ENCODE measurements at places on chromosomes 16 and 17. TPM values are rescaled to one million over a fixed set of nuclear protein-coding genes. Genes with fewer than 3 reads are reported as not detected.

EME1 gene
- total RNA-seq, result 2.7 TPM

SCO1 gene
- 31.7 TPM for total RNA-seq

ZP2 gene
- total RNA-seq, result not detected

LDHD gene
- total RNA-seq, result not detected

TOP2A gene
- 0.81 TPM for total RNA-seq

ZNF785 gene
- total RNA-seq, result 22.8 TPM

DNA sequence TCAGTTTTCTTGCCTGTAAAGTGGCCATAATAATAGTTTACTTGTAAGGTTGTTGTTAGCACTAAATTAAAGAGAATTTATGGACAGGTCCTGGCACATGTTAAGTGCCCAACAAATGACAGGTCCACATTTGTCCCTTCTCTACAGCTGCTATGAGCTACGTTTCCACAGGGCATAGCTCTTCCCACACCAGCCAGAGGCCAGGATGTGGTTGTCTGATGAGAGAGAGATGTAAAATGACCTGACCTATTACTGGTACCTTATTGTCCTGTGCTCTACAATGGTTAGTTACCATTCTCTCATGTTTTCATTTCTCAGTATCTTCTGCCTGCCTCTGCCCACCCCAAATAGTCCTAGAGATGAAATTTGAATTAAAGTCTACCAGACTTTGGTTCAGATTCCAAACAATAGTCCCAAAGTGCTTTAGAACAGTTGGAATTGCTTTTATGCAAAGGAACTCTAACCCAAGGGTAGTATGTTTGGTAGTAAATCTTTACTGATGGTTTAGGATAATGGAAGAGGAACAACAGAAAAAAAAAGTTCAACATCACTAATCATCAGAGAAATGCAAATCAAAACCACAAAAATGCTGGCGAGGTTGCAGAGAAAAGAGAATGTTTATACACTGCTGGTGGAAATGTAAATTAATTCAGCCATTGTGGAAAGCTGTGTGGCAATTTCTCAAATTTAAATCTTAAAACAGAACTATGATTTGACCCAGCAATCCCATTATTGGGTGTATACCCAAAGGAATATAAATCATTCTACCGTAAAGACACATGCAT is 57.1 kb upstream of the ANKFN1 start:
- H3K4me1 ChIP-seq, result no peaks in the 10 kb centered on the region
- H3K36me3 ChIP-seq, result no peaks in the 10 kb centered on the region
- no peak for DNase-seq
- no peak overlapping the region for H3K27ac ChIP-seq
- H3K4me3 ChIP-seq, result no peak overlapping the region
- H3K27me3 ChIP-seq, result peaks cover 19% of the 10 kb centered on the region

DNA sequence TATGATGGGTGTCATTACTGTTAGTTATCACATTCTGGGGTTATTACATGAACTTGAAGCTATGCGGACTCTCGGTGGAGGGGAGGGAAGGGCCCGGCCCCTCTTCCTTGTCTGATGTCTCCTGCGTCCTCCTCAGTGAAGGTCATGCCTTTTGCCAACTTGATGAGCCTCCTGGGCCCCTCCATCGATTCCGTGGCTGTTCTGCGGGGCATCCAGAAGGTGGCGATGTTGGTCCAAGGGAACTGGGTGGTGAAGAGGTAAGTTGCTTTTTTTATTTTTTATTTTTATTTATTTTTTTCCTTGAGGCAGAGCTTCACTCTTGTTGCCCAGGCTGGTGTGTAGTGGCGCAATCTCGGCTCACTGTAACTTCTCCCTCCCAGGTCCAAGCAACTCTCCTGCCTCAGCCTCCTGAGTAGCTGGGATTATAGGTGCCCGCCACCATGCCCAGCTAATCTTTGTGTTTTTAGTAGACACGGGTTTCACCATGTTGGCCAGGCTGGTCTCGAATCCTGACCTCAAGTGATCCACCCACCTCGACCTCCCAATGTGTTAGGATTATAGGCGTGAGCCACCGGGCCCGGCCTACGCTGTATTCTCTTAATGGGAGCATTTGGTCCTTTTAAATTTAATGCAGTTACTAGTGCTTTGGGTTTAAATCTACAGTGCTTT is 21.6 kb downstream of the POLR3E start:
- H3K4me1 ChIP-seq, result peaks cover 15% of the 10 kb centered on the region
- DNase-seq, result peak; percentile 62
- H3K27ac ChIP-seq, result peak overlapping the region; percentile 70

DNA sequence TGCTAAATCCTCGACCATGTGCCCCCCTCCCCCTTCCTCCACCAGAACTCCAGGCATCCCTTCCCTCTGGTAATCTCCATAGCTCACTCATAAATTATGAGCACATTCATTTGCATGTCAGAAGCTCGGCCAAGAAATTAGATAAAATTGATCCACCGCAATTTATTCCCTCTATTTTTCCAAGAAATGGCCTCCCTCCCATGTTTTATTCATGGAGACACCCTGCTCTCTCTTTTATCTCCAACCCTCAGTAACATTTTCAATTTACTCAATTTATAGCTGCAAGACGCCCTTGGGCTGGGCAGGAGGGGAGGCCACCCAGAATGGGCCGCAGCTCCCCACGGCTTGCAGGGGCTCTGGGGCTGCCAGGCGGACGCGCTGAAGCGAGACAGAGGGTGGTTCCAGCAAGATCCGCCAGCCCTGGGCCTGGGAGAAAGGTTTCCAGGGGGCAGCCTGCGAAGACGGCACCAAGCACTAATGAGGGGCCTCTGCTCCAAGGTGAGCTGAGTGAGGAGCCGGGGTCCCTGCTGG is 54.7 kb upstream of the ZNF423 start:
- no peak for DNase-seq
- H3K36me3 ChIP-seq, result no peaks in the 10 kb centered on the region
- no peaks in the 10 kb centered on the region for H3K4me1 ChIP-seq
- H3K4me3 ChIP-seq, result no peak overlapping the region
- no peak overlapping the region for H3K27ac ChIP-seq
- H3K27me3 ChIP-seq, result peaks cover 11% of the 10 kb centered on the region

GRCh38 chr17:4785311-4786105 is 656 bp downstream of the VMO1 start:
- peak overlapping the region; percentile 83 for H3K4me3 ChIP-seq
- H3K36me3 ChIP-seq, result no peaks in the 10 kb centered on the region
- H3K27me3 ChIP-seq, result peaks cover 42% of the 10 kb centered on the region
- peaks cover 10% of the 10 kb centered on the region for H3K4me1 ChIP-seq
- no peak overlapping the region for H3K27ac ChIP-seq

GRCh38 chr17:72575542-72576233 is 454.9 kb downstream of the SOX9 start:
- no peak for DNase-seq
- no peaks in the 10 kb centered on the region for H3K36me3 ChIP-seq
- no peaks in the 10 kb centered on the region for H3K4me1 ChIP-seq
- no peak overlapping the region for H3K27ac ChIP-seq
- H3K4me3 ChIP-seq, result no peak overlapping the region
- peaks cover 20% of the 10 kb centered on the region for H3K27me3 ChIP-seq

DNA sequence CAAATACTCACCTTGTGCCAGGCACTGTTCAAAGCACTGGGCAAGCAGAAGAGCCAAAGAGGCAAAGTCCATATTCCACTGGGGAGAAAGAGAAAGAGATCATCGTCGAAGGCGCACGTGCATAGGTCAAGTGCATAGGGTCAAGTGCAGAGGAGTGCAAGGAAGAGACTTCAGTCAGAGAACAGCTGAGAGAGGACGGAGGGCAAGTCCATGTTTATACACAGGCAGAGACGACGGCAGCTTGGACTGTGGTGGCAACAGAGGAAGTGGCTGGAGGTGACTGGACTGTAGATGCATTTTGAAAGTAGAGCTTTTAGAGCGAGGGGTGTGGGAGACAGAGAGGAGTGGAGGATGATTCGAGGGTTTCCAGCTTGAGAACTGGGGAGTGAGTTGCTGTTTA is 74.7 kb upstream of the SDK2 start:
- DNase-seq, result no peak
- H3K4me1 ChIP-seq, result peaks cover 45% of the 10 kb centered on the region
- H3K27me3 ChIP-seq, result peaks cover 2% of the 10 kb centered on the region

DNA sequence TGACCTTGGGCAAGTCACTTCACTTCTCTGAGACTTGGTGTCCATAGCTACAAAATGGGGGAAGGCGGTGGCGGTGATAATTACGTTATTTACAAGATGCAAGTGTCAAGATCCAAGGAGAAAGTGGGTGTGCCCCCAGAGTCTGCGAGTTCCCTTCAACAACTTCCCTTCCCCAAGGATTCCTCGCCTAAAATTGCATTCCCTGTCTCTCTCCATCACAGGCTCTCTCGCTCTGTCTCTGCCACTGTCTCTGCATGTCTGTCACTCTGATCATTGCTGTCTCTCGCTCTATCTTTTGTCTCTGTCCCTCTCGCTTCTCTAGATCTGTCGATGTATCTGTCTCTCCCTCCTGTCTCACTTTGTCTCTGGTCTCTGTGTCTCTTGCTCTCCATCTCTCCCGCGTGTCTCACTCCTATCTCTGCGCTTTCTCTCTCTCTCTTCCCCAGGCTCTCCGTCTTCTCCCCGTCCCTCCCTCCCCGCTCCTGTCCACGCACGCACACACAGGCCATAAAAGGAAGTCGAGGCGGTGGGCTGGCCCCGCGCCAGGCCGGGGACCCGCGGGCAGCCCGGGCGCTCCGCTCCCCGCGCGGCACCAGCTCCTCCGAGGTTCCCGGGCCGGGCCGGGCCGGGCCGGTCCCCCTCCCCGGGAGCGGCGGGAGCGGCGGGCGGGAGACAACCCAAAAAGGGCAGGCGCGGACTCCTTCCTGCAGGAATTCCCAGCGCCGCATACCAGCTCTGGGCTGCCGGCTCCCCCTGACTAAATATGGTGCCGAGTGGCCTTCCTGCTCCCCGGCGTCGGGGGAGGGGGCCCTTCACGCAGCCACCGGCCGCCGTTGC is 1.1 kb upstream of the MYH11 start:
- peaks cover 8% of the 10 kb centered on the region for H3K4me1 ChIP-seq
- no peak for DNase-seq

- H3K27me3 ChIP-seq, result no peaks in the 10 kb centered on the region
- peaks cover 9% of the 10 kb centered on the region for H3K4me1 ChIP-seq
- DNase-seq, result peak; percentile 17
- peak overlapping the region; percentile 100 for H3K27ac ChIP-seq
Observed at GRCh38 chr17:29760279-29761039, 137.7 kb upstream of the CORO6 start.

DNA sequence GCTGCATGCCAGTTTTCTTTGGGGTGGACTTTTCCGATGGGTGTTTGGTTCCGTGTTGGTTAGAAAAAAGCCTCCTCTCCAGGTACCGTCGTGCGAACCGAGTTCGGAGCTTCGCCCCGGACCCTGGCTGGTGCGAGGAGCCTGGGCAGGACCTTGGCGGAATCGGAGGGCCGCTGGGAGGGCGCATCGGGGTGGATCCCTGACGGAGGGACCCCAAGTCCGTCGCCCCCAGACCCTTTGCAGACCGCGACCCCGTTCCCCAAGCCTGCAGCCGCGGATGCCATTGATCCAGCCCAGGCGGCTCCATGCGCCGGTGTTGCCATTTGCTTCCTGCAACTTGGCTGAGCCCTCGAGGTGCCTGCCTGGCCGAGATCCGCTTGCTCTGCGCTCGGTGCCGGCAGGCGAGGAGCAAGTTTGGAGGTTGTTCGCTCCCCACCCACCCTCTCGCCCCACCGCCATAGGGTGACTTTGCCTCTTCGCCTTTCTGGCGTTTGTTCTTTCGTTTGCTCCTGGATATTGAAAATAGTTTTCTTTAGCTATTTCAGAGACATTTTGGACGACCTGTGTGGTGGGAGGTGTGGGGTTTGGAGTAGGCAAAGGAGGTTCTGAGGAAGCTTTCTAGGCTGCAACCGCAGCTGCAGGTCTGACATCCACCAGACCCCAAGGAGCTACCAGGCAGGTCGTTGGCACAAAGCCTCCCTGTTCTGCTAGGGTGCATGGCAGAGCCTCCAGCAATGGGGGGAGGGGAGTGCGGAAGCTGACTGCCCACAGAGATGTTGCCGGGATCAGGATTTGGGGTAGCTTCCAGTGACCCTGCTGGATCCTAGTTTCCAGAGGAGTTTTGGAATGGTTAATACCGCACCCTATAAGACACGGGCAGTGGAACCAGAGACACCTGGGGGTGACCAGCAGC is 58.2 kb downstream of the RAP1GAP2 start:
- no peaks in the 10 kb centered on the region for H3K36me3 ChIP-seq
- peak overlapping the region; percentile 86 for H3K4me3 ChIP-seq
- H3K4me1 ChIP-seq, result peaks cover 39% of the 10 kb centered on the region
- H3K27me3 ChIP-seq, result peaks cover 59% of the 10 kb centered on the region

GRCh38 chr17:46832331-46832821 is 13.9 kb upstream of the WNT3 start:
- H3K4me3 ChIP-seq, result no peak overlapping the region
- no peak overlapping the region for H3K27ac ChIP-seq
- no peaks in the 10 kb centered on the region for H3K4me1 ChIP-seq
- peaks cover 12% of the 10 kb centered on the region for H3K27me3 ChIP-seq
- no peak for DNase-seq
- H3K36me3 ChIP-seq, result no peaks in the 10 kb centered on the region

DNA sequence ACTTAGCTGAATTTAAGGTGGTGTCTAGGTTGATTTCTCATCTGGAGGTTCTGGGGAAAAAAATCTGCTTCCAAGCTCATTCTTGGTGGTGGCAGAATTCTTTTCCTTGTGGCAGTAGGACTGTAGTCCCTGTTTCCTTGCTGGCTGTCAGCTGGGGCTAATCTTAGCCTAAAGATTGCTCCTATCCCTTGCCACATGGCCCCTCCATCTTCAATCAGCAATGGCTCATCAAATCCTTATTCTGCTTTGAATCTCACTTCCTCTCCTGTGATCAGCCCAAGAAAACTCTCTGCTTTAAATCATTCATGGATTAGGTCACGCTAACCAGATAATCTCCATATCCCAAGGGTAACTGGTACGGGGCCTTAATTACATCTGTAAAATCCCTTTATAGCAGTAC is 6.6 kb downstream of the FAM20A start:
- DNase-seq, result no peak
- H3K4me3 ChIP-seq, result no peak overlapping the region
- H3K27me3 ChIP-seq, result peaks cover 66% of the 10 kb centered on the region
- H3K4me1 ChIP-seq, result peaks cover 23% of the 10 kb centered on the region
- H3K36me3 ChIP-seq, result no peaks in the 10 kb centered on the region

- peaks cover 32% of the 10 kb centered on the region for H3K4me1 ChIP-seq
- H3K4me3 ChIP-seq, result no peak overlapping the region
Observed at GRCh38 chr16:13923703-13924298, 3.8 kb downstream of the ERCC4 start.

DNA sequence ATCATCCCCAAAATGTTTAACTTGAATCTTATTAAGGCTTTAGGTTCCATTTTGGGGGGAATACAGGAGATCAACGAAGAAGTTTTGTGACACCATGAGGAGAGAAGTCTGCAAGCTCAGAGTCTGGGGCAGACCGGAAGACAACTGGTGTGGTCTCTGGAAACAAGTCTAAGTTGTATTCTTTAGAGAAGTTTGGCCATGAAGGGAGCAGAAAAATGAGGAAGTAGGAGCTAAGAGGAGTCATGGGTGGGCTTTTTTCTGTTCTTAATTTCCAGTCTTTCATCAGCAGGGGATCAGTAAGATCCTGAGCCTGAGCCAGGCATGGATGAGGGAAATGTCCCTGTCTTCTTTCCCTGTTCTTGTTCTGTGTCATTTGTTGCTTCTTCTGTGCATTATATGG is 35.8 kb upstream of the NF1 start:
- H3K4me1 ChIP-seq, result no peaks in the 10 kb centered on the region
- H3K4me3 ChIP-seq, result no peak overlapping the region
- no peak overlapping the region for H3K27ac ChIP-seq
- DNase-seq, result no peak
